ENCODE measurements at places on chromosomes 7 and 10.
A peak's percentile ranks its signal among the peaks of the same experiment; 100 is the strongest.

- DNase-seq, result no peak
Measured at GRCh38 chr10:59881640-59882039, 24.7 kb downstream of the CCDC6 start.

DNA sequence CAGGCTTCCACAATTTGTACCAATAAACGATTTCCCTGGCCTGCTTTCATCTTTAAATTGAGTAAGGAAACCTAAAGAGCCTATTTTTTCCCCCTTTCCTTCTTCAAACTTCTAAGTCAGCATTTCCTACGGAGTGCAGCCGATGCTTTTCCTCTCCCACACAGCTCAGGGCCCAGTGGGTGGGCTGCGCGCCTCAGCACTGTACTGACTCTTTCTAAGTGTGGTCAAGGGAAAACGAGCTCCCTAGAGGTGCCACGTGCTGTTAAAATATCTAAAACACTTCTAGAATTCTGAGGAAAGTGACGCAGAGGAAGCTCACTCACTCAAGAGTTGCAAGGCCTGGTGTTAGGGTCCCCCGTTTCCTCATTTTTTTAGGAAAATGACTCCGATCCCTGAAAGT is 29.0 kb downstream of the STEAP1B start:
- no peak for DNase-seq

- no peak for DNase-seq
Measured at GRCh38 chr7:131074585-131074984, 253.1 kb upstream of the MKLN1 start.

GRCh38 chr7:121103579-121103978 is 115.1 kb downstream of the CPED1 start:
- no peak for DNase-seq

- peak; percentile 69 for DNase-seq
Measured at GRCh38 chr10:101291331-101292193, 62.3 kb upstream of the LBX1 start.

GRCh38 chr7:101428093-101428866 is 65.6 kb downstream of the COL26A1 start:
- no peak for DNase-seq

DNA sequence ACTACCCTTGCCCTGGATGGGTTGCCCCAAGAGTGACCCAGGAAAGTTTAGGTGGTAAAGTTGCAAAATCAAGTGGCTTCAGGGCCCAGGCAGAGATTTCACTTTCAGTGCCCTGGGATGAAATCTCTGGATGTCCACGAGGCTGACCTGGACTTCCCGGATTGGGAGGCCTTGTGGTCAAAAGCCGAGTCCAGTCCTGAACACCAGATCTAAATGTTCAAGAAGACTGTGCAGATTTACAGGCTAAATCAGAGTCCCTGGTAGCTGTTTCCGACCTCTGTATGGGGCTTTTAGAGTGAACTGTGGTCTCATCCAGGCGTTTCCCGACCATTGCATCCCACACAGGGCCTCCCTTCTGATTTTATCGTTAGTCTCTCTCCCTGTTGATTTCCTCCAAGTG is 95.3 kb downstream of the WDR11 start:
- no peak for DNase-seq

DNA sequence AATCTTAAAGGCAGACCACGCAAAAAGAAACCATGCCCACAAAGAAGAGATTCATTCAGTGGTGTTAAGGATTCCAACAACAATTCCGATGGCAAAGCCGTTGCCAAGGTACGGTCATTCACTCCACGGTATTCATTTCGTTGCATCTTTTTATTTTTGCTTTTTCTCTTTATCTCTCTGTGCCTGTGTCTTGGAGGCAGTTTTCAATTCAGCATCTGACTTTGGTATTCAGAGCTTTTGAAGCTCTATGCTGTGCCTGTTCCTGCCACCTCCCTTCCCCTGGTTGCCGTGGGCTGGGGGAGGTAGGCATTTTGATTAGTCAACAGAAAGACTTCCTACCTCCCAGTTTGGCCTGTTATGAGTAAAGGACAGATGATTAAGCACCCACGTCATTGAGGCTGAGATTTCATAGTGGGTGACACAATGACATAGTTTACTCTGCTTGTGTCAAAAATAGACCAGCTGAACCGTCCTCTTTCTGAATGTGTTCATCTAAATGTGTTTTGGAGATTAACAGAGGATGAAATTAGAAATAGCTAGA is 149.5 kb downstream of the ARID5B start:
- DNase-seq, result no peak

DNA sequence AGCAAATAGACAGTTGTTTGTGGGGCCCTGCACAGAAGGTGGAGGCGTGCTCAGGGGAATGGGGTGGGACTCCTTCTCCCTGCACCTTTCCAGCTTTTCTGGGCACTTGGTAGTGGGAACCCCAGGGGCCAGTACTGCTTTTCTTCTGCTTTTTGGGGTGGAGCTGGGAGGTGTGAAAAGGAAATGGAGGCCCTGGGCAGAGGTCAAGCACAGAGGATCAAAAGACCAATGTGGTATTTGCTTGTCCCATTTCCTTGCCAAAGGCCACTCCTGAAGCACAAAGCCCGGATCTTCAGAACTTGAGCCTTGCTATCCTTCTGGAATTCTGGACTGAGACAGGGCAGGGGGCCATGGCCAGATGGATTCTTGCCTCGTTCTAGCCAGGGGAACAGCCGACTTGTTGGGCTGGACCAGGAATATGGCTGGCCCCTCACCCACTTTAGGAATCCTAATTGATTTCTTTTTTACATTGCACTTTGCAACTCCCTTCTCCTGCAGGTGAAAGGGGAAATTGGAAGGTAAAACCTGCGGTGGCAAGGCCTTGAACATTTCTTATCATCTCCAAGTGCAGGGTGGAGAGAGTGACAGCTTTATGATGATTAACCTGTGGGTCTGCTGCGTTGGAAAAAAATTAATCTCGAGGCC is 26.5 kb downstream of the ADRA2A start:
- DNase-seq, result no peak

- no peak for DNase-seq
Measured at GRCh38 chr7:136997735-136998134, 129.3 kb downstream of the CHRM2 start.

DNA sequence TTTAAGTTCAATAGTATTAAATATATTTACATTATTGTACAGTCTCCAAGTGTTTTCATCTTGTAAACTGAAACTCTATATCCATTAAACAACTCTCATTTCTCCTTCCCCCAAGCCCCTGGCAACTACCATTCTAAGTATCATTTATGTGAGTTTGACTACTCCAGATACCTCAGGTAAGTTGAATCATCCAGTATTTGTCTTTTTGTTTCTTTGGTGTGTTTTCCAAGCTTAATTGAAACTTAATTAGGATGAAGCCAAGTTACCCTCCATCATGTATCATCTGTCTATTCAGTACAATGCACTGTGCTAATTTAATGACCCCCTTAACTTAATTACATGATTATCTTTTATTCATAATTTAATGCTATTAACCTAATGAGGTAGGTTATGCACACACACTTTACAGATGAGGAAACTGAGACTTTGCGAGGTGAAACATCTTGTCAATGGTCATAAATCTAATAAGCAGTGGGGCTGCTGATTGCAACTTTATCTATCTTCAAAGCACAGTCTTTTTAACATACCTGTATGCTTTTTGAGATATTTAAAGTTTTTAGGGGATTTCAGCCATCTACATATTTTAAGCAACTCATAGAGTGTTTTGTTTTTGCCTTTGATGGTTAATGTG is 663 bp downstream of the MACC1 start:
- DNase-seq, result no peak

DNA sequence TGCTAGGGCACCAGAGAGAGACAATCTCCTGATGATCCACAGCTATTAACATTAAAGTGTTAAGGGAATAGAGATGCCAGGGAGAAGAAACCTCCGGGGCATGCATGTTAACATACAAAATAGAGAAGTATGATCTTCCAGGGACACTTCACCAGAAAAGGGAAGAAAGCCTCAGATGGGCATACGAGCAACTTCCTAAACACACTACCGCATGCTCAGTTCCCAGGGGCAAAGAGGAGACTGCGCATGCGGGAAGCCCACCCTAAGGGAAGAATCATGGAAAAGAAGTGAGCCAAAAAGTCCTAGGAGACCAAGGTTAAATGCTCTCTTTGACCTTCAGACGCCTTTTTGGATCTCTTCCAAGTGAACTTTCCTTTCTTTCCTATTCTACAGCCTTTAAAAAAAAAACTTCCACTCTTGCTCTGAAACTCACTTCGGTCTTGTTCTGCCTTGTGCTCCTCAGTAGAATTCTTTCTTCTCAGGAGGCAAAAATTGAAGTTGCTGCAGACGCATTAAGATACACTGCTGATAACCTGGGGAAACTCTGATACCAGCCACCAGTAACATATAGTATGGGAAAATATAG is 1211.3 kb downstream of the REEP3 start:
- no peak for DNase-seq

GRCh38 chr10:11864727-11865126 is 41.6 kb downstream of the PROSER2 start:
- DNase-seq, result no peak

- no peak for DNase-seq
Measured at GRCh38 chr10:76213876-76214275, 782.5 kb downstream of the LRMDA start.

DNA sequence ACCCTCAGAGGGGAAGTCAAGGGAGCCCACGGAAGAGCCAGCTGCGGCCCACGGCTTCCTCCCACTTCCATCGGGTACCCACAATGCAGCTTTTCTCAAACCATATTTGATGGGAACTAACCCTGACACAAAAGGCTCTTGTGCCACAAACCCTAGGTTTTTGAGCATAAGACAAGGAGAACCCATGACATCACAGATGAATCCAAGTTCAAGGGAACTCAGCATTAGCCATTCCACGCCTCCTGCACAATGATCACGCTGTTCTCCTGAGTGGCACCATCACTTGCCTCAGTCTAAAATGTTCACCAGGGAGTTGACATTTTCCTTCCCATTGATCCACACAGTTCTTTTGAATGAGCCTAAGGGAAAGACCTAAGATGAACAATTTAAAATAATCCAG is 70.4 kb downstream of the ITIH5 start:
- no peak for DNase-seq

- no peak for DNase-seq
Measured at GRCh38 chr10:111289461-111289860, 212.6 kb downstream of the ADRA2A start.

DNA sequence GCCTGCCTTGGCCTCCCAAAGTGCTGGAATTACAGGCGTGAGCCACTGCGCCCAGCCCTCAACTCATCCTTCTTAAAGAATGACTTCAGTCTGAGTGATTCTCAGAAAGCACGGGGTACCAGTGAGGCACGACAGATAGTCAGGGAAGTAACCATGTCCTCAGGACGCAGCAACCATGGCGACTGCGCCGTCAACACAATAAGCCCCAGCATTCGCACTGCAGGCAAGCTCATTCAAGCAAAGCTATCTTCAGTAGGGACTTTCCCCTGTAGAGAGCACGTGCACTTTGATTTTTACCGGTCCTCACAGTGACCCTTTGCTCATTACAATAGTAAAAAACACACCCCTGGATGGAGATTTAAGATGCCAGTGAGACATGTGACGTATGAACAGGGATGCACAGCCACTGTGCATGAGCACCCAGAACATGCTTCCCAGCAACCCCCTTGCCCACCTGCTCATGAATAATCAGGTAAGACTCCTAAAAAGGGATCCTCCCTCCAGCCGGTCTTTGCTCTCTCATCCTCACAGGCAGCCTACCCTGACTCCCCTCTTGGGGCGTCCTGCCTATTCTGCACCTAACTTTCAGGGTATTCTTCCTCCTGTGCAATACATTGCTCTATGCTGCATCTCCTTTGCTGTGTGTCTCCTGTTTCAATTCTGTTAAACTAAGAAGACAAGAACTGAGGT is 9.1 kb downstream of the WDR86 start:
- no peak for DNase-seq

GRCh38 chr10:119161680-119162451 is 3.6 kb downstream of the SFXN4 start:
- no peak for DNase-seq

- peak; percentile 8 for DNase-seq
Measured at GRCh38 chr7:48299580-48300169, 128.4 kb downstream of the ABCA13 start.
